ENCODE measurements at places on chromosomes 4 and X.

DNA sequence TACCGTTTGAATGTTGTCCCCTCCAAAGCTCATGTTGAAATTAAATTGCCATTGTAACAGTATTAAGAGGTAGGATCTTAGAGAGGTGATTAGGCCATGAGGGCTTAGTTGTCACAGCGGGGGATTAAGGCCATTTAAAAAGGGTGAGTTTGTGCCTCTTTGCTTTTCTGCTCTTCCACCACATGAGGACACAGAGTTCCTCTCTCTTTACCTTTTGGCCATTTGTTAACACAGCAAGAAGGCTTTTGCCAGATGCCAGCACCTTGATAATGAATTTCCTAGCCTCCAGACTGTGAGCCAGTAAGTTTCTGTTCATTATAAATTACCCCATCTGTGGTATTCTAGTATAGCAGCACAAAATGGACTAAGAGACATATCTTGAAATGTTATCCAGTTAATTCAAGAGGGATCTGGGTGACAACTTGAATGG lies 7.8 kb upstream of the HERC3 start:
- no peak for DNase-seq

GRCh38 chrX:41653125-41653524 lies 35.6 kb upstream of the GPR34 start:
- DNase-seq = no peak

GRCh38 chr4:98260047-98260578 lies 1.1 kb upstream of the RAP1GDS1 start:
- no peak for DNase-seq

DNA sequence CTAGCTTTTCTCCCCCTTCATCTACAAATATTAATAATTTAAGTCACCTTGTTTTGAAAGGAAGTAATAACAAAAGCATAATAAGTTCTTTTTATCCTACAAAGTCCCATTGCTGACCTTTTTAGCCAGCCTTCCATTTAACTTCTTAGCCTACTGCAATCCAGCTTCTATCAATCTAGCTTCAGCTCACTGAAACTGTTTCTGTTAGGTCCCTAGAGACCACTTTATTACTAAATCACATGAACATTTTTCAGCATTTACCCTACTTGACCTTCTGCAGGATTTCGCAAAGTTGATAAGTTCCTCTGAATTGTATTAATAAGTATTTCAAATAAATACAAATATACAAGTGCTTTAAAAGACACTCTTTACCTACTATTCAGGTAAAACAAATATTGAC lies 186.5 kb downstream of the ANTXR2 start:
- DNase-seq = no peak

- peak; percentile 75 for DNase-seq
Measured at GRCh38 chr4:70838666-70839588, 763 bp downstream of the GRSF1 start.

All from inflammatory macrophage treated with lipopolysaccharide for 4 hours (primary cell).